ENCODE measurements at places on chromosomes 5 and 9.

DNA sequence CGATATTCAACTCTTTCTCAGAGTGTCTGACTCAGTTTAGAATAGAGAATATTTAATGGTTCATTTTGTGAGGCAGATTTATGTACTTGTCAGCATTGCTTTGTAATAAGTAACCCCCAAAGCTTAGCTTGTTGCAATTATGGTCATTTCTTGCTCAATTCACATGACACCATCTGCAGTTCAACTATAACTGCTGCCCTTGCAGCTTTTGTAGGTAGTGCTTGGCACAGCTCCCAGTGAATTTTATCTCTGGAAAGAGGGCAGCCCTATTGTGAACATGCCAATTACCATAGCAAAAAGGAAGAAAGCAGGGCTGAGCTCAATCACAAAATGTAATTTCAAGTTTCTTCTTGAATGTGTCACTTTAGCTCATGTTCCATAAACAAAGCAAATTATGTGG lies 1587.7 kb upstream of the ACO1 start:
- no peak for DNase-seq

DNA sequence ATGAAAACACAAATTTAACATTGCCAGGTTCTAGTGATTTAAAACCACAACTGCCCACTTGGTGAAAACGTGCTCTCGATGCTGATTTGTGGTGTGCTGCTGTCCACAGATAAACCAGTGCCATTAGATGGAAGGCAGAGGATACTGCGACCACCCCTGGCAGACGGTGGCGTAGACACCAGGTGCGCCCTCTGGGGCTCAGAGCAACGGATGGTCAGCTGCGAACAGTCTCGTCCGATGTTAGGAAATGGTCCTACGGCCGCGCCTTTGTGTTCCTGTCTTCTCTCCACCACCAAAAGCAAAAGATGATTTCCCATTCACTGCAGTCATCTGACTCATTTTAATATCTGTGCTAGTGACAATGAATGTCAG lies 43.2 kb downstream of the UBE2QL1 start:
- no peak for DNase-seq

- DNase-seq: no peak
Measured at GRCh38 chr9:137190315-137190856, 1.9 kb downstream of the SSNA1 start.

DNA sequence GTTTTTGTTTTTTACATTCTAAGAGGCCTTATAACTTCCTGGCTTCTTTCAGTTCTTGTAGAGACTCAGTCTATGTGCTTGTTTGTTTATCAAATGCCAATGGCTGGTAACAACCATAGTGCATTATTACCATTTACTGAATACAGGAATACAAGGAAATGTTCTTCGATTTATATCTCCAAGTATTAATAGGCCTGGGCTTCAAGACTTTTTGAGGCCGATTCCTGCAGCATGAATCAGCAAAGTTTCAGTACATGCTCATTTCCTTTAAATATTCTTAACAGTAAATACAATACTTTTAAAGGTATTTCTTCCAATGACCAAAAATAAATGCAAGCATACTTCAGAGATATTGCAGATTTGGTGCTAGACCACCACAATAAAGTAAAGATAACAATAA lies 535.3 kb downstream of the EFNA5 start:
- DNase-seq: no peak

DNA sequence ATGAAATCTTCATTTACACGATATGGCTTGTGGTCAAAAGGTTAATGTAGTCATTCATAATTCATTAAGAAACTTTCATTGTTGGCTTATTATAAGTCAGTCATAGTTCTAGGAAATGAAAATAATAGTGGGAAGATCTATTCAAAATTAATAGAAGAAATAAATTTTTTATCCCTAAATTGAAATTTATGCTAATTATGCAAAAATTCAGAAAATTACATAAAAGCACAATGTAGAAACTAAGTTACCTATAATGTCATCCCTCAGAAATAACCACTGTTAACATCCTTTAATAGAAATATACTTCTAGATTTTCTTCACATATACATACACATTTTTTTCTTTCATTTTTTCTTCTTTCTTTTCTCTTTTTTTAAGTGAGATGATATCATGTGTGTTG lies 15.9 kb upstream of the JAK2 start:
- DNase-seq: no peak

- no peak for DNase-seq
Measured at GRCh38 chr9:126016579-126017290, 269.6 kb downstream of the PBX3 start.

- DNase-seq: no peak
Measured at GRCh38 chr9:92745331-92745730, 19.3 kb downstream of the BICD2 start.

- DNase-seq: no peak
Measured at GRCh38 chr9:36039121-36039520, 2.4 kb downstream of the RECK start.

DNA sequence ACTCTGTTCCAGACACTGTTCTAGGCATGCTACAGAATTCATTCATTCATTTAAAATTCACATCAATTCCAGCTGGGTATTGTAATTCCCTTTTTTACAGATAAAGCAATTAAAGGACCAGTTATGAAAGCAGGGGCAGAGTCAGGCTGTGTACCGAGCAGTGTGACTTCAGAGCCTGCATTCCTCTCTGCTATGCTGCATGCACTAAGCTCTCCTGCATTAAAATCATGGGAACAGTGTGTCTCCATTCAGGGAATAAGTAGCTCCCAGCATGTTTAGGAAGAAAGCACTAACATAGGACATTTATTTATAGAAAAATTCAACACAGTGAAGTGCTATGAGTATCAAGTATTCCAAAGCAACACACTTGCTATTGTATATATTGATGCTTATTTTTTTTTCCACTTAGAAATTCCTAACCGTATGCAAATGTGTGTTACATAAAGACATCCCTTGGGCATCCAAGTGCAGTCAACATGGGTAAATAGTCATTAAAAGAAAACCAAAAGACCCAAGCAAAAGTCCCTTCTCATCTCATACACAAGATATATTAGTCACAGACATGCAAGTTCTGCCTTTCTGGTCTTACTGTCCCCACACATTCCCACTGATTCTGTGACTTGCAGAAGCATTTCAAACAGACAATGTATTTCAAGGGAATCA lies 173.7 kb downstream of the GABRB2 start:
- no peak for DNase-seq

DNA sequence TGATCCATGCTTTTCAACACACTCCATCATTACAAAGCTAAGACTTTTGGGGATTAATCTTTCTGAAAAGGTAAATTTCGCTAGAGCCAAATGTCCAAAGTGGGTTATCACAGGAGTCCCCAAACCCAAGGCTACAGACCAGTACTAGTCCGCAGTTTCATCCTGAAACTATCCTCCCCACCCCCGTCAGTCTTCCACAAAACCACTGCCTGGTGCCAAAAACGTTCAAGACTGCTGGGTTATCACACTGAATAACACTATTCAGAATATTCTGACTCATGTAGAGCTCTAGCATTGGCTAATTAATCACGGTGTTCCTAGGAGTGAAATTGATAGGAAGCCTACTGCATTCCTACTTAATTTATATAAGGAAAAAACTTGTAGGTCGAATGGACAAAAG lies 24.7 kb downstream of the ERP44 start:
- no peak for DNase-seq

DNA sequence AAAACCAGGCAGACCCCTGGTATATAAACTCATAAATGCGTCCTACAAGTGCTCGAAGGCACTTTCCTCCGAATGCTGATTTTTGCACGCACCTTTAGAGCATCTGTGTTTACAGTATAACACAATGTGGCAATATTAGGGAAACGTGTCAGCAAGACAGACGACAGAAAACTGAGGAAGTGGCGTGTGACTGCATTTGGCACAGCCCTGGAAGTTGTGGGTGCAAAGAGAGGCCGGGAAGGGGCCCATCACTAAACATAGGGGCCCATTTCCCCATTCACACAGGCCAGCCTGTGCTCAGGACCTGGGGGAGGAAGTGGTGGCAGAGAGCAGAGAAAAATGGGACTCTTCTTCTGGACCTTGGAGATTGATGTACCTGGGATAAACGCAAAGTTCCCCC lies 48.2 kb downstream of the RASGEF1C start:
- DNase-seq: no peak

DNA sequence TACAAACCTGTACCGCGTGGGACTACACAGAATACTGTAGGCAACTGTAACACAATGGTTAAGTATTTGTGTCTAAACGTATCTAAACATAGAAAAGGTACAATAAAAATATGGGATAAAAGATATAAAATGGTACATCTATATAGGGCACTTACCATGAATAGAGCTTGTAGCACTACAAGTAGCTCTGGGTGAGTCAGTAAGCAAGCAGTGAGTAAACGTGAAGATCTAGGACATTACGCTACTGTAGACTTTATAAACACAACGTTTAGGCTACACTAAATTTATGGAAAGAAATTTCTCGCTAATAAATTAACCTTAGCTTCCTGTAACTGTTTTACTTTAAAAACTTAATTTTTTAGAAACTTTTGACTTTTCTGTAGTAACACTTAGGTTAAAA lies 46.5 kb downstream of the MRPS27 start:
- no peak for DNase-seq

DNA sequence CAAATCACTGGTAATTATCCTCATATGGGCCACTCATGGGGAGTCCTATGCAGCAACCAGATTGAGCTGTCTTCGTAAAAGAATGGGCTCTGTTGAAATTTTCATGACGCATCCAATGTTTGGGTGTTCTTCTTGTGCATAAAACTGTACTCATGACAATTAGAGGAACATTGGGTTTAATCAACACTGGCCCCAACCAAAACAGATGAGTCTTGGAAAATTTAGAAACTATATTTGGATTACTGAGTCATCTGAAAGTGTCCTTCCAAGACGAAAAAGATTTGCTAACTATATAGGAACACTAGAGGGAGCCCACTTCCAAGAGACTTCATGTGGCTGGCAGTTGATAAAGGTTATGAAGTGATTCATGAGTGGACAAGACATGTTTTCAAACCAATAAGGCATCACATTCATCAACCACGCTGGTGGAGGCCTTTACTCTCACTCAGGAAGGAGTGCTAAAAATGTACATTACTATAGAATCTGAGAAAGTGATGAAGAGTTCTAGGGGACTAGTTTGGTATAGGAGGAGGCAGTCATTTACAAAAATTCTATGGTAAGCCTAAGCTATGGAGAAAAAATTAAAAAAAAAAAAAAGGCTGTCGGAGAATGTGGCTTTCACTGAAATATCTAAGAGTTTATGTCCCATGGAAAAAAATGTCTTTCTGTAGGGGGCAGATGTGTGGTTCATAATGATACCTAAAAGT lies 313.5 kb downstream of the PRDM9 start:
- no peak for DNase-seq

DNA sequence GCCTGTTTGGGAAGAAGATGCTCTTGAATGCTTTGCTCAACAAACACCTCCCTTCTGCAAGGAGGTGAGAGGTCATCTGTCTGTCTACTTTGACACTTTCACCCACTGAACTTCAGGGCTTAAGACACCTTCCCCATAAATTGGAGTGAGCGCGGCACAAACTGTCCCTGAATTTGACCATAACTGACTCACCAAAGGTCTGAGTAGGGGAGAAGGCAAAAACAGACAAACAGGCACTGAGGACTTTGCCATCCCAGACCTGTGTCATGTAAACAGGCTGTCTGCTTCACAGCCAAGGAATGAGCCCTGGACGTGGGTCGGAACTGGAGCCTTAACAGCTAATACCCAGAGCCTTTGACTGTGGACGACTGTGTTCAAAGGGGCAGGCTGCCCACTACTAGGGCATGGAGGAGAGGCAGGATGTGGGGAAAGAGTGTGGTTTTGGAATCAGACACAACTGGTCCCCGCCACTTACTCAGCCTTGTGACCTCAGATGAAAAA lies 320.9 kb upstream of the KLF4 start:
- no peak for DNase-seq

DNA sequence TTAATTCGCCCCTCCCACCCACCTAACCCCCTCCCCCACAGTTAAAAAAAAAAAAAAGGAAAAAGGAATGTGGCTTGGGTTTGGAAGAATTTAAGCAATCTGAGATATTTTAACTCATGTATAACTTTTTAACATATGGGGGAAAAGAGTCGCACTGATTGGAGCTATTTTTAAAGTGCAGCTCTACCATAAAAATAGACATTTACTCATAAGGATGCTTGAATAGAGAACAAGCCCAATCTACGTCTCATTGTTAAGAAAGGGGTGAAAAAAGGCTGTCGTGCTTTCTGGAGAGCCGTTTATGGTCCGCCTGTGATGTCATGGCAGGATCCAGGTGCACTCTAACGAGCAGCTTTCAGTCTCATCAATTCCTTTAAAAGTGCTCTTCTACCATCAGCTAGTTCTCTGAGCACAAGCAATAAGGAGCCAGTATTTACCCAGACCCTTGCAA lies 142.4 kb downstream of the ELAVL2 start:
- no peak for DNase-seq

DNA sequence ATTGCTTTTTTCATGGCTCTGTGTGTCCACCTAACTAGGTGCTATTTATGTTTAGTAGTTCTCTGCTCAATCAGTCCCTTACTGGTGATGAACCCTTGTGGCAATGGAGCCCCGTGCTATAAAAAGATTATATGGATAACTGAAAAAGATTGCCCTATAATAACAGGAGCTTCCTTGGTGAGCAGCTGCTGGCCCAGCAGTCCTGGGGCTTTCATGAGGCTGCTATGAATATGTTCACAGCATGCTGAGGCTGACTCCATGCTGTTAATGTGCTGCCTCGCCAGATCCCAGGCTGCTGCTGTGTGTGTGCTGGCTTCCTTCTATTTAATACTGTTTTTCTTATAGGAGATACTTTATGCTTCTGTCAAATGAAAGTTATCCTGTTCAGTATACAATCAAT lies 357.5 kb downstream of the TAF11L14 start:
- no peak for DNase-seq

DNA sequence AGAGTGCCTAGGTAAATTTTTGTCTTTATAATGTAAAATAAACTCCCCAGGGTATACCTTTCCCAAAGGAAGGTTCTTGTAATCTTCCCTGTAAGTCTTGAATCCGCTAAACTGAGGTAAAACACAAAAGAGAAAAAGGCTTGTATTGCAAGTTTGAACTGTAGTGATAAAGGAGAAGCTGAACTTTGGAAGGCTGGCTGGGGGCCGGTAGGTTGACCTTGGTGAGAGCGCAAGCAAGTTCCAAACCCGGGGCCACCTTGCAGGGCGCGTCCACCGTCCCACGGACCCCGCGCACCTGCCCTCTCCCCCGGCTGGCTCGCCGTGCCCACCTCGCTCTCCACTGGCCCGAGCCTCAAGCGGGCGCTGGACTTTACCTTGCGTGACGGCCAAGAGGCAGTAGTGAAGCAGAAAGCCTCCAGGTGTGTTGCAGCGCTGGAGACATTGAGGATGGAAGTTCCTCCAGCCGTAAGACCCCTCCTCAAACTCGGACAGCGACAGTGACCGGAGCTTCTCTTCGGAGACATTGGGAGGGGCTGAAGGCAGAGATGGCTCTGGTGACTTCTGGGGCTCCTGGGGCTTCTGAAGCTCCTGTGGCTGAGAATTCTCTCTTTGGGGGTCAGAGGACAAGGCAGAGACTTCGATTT lies 428 bp downstream of the SLCO4C1 start:
- DNase-seq: no peak

Measured in uterus (tissue), 4 donors.